Upper lobe of left lung (tissue), 6 donors: ENCODE measurements at places on chromosomes 13 and 19. TPM values are rescaled to one million over a fixed set of nuclear protein-coding genes. Genes with fewer than 3 reads are reported as not detected.

DNA sequence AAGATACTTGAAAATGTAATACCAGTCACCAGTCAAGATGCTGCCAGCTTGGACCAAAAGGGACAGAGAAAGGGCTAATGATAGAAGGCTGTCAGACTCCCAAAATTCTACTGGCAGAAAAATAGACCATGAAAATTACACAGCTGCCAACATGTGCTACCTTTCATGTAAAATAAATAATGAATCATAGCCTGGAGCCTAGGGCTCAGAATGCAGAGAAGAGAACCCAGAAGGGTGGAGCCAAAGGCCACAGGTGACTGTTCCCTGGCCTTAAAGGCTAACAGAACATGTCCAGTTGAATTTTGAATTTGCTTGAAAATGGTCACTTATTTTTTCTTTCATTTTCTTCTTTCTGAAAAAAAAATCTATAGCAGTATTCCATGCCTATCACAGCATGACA, 1827.0 kb upstream of the MIR17HG start:
- H3K27me3 ChIP-seq: no peaks in the 10 kb centered on the region
- H3K36me3 ChIP-seq: no peaks in the 10 kb centered on the region
- no peak for DNase-seq

The SIAH3 gene
- total RNA-seq: 0.39 TPM

The EMP3 gene
- total RNA-seq: 38.8 TPM

DNA sequence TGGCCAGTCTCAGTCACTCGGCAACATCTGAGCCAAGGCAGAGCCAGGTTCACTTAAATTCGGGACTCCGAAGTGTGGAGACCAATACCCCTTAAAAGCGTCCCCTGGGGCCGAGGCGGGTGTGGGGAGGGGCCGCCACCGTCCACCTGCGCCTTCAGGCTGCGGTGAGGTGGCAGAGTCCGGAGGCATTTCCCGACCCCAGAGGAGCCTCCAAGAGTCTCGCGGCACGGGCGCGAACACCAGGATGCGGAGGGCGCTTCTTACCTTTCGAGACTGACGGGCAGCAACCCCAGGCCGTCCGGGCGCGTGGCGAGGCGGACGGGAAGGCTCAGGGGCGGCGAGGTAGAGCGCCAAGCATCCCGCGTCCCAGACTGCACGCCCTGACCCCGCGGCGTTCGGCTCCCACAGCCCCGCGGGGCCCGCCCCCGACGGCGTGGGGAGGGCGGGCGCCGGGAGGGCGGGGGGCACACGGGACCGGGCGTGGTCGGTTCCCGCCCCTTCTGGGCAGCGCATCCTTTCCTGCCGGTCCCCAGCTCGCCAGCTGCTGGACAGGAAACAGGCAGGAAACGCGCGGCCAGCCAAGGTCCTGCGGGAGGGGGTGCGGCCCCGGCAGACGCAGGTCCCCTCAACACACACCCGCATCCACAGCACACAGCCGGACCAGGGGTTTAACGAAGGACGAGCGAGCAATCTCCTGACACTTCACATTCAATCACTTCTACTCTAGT, at the start of gene THSD1:
Gene THSD1, minus strand, starts transcription at position 406 of the 728 bp plus-strand sequence. CDS start 3,572 bp downstream, outside the sequence.
- H3K27ac ChIP-seq: peak within 1 kb of the TSS; percentile 68
- peaks cover 13% of the 10 kb centered on the region for H3K4me1 ChIP-seq
- H3K36me3 ChIP-seq: no peaks in the 10 kb centered on the region

The SLC17A7 gene
- total RNA-seq: 0.47 TPM
